ENCODE measurements at places on chromosomes 13 and 19. TPM values are rescaled to one million over a fixed set of nuclear protein-coding genes. Genes with fewer than 3 reads are reported as not detected.

Gene NCAN
- total RNA-seq = not detected

Gene ZNF575
- total RNA-seq = 0.65 TPM

Gene IGFL2
- total RNA-seq = not detected

Gene GPR4
- total RNA-seq = 5.2 TPM

Gene THSD8
- total RNA-seq = not detected

Gene NOSIP
- 222 TPM for total RNA-seq

Gene SOHLH2
- total RNA-seq = 0.19 TPM

Gene IGFL1
- total RNA-seq = not detected

Gene IZUMO2
- not detected for total RNA-seq

Gene GGN
- total RNA-seq = 0.65 TPM

Gene BEST2
- not detected for total RNA-seq

Gene FCGBP
- total RNA-seq = not detected

Gene OR7E24
- total RNA-seq = not detected

Gene CABP5
- total RNA-seq = not detected

Gene ZNF177
- 1.3 TPM for total RNA-seq

Gene HSD17B14
- 3.5 TPM for total RNA-seq

Gene OVOL3
- total RNA-seq = not detected

Gene FRY
- total RNA-seq = 50.0 TPM

Gene EMP3
- 31.4 TPM for total RNA-seq

Gene SPACA4
- total RNA-seq = not detected

Gene UBE2L5
- total RNA-seq = not detected

Gene SMIM7
- total RNA-seq = 55.5 TPM

Gene ACTMAP
- 1.1 TPM for total RNA-seq

Gene SCEL
- not detected for total RNA-seq

Gene CBY2
- total RNA-seq = not detected

Gene EPSTI1
- total RNA-seq = 2.3 TPM

Gene ZNF302
- total RNA-seq = 16.4 TPM

Gene SIGLEC9
- not detected for total RNA-seq

Gene SBSN
- not detected for total RNA-seq

Gene ZNF91
- 19.6 TPM for total RNA-seq

Gene ZNF554
- 2.0 TPM for total RNA-seq

Gene TMEM59L
- total RNA-seq = 0.10 TPM

Gene ZNF540
- 0.19 TPM for total RNA-seq

Gene ZFP36
- 2.9 TPM for total RNA-seq

Gene KLK14
- total RNA-seq = not detected

Gene SLC25A41
- total RNA-seq = 0.33 TPM

Gene GPC6
- total RNA-seq = not detected

Gene FPR2
- not detected for total RNA-seq

Gene KATNAL1
- total RNA-seq = 17.0 TPM

Gene ZNF431
- 6.2 TPM for total RNA-seq
